HS-27A (cell line): ENCODE measurements at places on chromosomes 2 and 18.

DNA sequence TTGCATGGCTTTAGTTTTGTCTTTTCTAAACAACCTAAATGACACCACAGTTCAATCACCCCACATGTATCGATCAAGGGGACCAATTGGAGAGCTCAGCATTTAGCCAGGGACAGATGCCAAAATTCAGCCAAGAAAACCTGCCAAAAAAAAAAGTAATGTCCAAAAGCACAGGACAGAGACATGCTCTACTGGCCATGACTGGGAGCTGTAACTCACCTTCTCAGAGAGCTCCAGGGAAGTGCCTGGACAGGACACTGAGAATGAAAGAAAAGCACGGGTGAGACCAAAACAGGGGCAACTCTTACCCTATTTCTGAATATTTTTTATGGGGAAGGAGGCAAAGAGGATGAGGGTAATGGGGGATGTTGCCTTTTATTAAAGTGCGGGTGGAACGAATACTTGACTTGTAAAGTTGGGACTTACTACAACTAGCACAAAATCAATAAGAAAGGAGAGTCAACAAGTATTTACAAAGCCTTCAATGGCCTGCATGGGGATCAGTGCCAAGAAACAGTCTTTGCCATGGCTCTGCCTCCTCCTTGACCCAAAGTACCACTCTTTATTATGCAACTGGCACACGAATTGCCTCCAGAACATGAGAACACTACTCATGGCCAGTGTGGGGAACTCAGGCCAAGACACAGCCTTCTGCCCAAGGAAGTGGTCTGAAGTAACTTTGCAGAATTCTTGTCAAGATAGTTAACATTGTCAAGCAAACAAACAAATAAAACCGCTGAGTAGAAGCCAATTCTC, 72.9 kb upstream of the HK2 start:
- no peak for DNase-seq

- DNase-seq, result no peak
Measured at GRCh38 chr2:233832869-233833311, 21.4 kb downstream of the HJURP start.

DNA sequence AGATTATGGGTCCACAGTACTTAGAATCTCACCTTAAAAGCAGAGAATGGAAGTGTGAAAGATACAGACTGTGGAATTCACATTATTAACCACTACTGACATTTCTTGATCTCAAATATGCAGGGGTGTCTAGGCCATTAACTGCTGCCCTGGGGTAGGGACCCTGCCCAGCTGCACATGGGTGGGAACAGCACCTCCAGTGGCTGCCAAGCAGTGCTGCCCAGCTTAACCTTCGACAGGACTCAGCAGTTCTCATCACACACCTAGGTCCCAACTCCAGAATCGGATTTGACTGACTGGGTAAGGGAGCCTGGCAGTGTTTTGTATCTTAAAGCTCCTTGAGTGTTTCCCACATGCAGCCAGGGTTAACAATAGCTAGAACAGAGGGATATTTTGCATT, 14.9 kb downstream of the ERFE start:
- DNase-seq, result no peak

- DNase-seq, result no peak
Measured at GRCh38 chr2:257429-257828, 6.4 kb downstream of the SH3YL1 start.

- DNase-seq, result no peak
Measured at GRCh38 chr2:191347881-191348280, 102.7 kb downstream of the MYO1B start.

GRCh38 chr2:235054919-235055318, 103.1 kb downstream of the SH3BP4 start:
- DNase-seq, result no peak

DNA sequence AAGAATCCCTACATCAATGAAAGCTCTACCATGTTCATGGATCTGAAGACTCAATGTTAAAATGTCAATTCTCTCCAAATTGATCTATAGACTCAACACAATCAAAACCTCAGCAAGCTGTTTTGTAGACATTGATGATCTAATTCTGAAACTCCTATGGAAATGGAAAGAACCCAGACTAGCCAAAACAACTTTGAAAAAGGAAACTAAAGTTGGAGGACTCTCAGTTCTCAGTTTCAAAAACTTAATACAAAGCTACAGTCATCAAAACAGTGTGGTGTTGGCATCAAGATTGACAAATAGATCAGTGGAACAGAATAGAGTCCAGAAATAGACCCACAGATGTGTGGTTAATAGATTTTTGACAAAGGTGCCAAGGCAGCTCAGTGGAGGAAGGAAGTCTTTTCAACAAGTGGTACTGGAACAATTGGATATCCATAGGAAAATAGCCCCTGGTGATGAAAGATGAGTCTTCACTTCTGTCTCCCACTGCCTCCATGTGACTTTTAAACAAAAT, 30.4 kb downstream of the LBH start:
- DNase-seq, result no peak

DNA sequence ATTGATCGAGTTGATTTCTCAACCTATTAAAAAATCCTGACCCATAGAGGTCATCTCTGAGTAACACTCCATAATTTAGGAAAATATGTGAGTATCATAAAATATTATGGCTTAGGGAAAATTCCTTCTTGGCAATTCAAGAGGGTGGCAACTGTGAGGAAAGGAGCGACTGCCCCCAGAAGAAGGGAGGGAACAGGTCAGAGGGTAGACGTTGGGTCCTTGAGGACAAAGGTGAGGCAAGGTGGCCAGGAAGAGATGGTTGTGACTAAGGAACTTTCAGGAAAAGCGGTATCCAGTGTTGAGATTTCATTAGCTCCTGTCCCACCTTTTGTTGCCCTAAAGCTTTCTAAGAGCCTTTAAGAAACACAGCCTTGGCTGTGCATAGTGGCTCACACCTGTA, 10.5 kb upstream of the AGAP1 start:
- no peak for DNase-seq

GRCh38 chr2:40363231-40363630, 88.7 kb downstream of the SLC8A1 start:
- no peak for DNase-seq

DNA sequence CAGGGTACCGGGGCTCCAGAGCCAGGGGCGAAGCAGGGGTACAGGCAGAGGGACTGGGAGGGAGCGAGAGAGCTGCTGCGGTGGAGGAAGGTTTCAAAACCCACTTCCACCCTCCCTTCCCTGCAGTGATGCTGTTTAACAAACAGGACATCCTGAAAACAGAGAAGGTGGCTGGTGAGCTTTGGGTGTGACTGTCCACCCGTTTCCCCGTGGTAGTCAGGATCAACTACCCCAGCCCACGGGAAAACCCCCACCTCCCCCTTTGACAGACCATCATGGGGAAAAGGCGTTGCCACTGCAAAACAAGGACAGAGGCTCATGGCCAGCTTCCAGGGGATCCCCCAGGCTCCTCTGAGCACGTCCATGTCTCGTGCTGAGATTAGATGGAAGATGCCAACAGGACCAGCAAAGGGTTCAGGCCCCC, 12.9 kb downstream of the TMEM185B start:
- DNase-seq, result no peak

- no peak for DNase-seq
Measured at GRCh38 chr18:66895631-66896030, 291.7 kb upstream of the CDH19 start.

DNA sequence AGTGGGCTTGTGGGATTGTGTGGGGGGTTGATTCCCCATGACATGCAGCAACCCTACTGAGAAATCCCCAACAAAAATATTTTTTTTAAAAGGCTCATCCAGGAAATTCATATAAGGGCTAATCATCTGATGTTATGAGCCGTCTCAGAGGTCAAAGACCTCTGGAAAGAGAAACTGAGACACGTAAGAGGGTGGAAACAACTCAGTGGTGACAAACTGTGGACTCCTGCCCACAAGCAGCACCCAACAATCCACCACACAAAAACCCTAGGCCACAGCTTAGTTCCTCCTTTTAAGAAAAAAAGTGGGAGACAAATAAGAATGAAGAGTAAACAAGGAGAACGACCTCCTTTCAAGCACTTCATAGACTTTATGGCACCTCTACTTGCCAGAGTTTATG, 1096.1 kb upstream of the NRXN1 start:
- no peak for DNase-seq

DNA sequence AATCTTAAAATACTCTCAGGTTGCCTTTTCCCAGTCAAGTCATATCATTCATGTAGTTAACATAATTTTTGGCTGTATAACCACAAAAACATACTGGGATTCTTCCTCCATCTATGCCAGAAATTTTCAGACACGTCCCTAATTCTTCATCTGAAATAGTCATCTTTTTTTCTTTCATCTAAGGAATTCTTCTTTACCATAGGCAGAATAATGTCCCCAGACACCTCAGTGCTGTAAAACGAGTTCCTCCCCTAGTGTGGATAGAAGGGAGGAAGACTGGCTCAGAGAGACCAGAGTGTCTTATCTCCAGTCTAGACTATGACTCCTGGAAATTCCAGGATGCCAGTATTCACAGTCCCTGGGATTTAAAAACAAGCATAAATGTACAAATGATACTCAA, 127.8 kb downstream of the MREG start:
- no peak for DNase-seq

DNA sequence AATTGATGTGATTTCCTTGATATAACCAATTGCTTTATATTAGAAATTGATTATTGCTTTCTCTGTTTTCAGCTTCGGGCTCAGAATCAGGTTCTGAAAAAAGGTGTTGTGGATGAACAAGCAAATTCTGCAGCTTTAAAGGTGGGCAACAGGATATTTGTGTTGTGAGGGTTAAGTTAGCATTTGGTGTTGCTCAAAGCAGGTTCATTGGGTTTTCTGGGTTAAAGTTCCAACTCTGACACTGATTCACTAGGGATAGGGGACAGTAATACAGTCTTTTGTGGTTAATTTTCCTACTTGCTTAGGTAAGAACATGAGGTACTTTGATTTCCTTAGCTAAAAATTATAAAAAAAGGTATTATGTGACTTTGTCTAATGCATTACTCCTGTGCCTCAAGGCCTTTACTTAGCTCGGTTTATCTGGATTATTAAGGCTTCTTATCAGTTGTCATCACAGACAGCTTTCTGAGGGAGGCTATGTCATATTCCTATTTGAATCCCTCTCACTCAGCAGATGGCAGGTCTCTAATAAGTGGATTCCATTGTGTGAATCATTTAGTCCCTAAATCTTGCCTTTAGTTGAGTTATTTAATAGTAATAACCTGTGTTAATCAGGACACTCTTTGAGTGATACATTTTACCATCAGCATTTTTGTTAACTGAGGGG, 78.9 kb upstream of the STON1 start:
- DNase-seq, result no peak

DNA sequence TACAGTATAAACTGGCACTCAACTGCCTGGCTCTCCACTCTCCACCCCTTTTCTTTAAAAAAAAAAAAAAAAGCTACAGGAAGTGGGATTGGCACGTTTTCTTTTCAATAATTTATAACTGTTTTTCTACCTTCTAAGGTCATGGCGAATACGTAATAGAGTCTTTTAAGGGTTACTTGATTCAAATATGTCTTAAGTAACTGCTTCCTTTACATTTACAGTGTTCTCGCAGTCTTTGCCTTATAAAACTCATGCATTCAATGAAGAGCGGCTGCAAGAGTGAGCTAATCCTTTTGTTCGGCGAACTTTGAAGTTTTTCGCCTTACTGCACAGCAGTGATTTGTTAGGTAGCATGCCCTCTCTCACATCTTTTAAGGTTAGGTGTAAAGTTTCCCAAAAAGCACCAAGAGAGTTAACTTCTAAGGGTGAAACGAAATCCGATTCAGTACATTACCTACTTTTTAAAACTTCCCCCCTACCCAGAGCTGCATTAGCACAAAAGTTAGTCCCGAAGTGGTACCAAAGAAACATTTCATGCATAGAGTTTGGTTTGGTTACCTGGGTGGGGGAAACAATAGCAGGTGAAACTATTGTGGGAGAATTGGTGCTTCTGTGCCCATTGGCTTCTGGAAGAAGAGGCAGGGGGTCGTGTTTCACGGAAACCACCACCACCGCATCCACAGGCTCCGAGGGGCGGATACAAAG, 2.0 kb downstream of the KCTD1 start:
- DNase-seq, result no peak

DNA sequence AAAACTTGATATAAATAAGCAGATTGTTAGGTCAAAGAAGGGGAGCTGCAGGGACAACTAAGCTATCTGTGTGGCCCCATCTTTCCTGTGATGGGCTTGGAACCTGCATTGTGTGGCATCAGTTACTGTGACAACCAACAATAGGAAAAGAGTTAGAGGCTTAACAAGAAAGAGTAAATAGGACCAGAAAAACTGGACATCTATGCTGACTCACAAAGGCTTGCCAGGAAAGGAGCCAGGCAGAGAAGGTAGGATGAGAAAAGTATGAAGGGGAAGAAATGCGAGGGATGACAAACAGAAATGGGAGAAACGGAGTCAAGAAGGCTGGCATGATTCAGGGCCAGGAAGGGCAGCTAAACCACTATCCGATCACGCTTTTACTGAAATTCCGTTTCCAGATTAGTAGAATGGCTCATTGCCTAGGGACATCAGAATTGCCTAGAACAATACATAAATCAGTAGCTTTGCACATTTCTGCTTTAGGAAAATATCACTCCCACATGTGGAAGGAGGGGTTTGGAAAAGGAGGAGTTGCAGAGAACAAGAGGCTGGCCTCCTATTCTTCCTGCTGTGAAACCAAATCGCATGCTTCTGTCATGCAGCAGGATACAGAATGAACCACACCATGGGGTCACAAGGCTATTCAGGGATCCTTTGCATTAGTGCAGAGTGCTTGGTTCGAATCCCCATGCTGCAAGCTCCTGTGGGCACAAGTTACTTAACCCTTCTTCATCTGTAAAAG, 7.3 kb downstream of the PLA2R1 start:
- no peak for DNase-seq

DNA sequence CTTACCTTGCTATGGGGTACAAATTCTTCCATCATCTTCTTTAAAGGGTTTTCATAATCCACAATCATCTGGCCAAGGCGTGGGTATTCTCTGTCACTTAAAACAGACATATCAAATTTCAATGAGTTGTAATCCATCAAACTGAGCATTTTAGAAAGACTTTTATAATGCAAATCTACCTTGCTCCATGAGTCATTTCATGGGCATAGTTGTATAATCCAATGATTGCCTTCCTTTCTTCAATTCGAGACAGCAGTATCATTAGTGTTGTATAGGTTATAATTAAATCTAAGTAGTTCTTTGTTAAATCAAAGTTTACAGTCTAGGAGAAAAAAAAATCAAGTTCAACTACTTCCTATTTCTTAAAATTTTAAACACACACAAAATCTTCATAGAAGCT, 36.3 kb downstream of the NCKAP1 start:
- no peak for DNase-seq

DNA sequence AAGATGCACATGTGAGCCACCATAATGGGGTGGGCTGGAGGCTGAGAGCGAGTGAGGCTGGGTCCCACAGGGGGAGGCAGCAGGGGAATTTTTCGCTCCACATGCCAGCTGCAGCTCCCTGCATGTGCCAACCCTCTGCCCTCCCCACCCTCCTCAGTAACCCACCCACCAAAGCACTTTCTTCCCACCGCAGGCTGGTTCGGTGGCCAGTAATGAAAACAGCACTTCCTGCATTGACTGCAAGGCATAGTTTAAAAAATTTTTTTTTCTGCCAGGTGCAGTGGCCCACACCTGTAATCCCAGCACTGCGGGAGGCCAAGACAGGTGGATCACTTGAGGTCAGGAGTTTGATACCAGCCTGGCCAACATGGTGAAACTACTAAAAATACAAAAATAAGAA, 147.5 kb upstream of the TTC39C start:
- no peak for DNase-seq

GRCh38 chr18:22559414-22560274, 141.9 kb upstream of the CTAGE1 start:
- no peak for DNase-seq

- DNase-seq, result no peak
Measured at GRCh38 chr2:37000318-37000717, 34.0 kb upstream of the STRN start.
